Activated T-helper 1 cell treated with anti-CD3 and anti-CD28 coated beads, Interleukin-2, amount 50 U/mL, for 16 hours (primary cell): ENCODE measurements at places on chromosomes 4 and X.

DNA sequence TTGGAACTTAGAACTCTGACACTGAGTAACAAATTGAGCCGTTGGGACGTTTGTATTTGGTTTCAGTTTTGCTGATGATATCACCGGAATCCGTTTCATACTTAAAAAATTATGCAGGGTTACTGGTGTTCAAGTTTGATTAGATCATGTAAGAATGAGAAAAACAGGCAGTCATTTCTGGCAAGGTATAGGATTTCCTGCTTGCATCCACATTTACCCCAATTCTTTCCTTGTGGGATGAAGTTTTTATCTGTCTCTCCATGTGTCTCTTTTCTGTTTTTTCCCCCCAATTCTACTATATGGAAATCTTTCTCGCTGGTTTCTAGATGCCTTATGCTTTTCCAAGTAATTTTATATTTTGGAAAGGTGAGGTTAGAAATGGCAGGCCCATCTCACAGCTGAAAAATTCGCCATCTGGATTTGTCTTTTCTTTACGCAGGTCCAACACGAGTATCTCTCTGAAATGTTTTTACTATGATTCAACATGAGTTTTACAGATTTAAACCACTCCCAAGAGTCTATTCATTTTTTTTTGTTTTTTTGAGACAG, 197.9 kb downstream of the SHOX start:
- DNase-seq: no peak

GRCh38 chr4:120720354-120720934, 202.1 kb downstream of the PRDM5 start:
- DNase-seq: no peak

GRCh38 chrX:149129767-149130166, 375.3 kb downstream of the IDS start:
- no peak for DNase-seq

DNA sequence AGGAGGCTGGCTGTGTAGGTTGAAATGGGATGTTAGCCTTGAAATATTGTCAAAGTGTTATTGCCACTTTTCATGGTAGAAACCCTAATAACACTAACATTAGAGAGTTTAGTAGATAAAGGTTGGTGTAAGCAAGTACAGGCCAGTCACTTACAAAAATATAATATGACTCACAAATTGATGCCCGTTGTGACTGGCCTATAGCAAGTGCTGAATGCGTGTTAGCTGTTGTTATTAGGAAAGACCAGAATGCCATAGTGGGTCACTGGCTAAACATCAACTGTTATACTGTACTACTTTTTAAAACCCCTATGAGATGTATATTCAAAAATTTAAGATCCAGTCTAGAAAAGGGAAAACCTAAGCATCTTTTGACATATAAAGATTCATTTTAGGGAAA, 20.4 kb upstream of the GDPD2 start:
- DNase-seq: no peak

DNA sequence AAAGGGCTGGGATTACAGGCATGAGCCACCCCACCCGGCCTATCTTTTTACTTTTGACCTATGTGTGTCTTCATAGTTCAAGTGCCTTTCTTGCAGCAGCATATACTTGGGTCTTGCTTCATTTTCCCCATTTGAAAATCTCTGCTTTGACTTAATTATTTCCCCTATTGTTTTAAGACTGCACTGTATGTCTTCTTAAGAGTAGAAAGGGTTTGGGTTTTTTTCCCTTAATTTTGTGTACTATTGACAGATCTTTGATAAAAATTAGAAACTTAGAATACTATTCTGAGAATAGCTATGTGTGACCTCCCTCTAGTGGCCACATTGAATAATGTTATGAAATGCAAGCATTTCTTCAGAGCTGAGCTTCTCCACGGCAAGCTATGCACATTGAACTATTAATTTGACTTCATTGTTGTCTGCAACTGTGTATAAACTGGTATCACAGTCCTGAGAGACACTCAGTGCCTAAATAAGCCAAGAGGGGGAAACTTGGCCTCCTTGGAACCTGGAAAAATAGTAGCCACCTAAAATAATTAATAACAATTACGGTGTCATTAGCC, 8.7 kb upstream of the SLC25A4 start:
- no peak for DNase-seq

DNA sequence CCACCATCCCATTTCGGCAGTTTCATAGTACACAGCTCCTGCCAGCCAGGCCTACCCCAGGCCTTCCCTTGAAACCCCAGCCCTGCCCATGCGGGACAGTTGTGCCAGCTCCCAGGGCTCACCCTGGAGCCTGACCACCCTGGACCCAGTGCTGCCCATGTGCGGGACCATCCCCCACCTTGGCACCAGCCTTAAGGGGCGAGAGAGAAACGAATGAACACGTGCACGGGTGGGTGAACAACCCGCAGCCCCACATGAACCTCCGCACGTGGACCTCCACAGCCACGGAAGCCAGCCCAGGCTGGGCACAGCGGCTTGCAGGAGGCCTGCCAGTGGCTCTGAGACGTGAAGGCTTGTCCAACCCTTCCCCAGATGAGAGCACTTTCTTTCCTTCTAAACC, 76.0 kb upstream of the MXD4 start:
- no peak for DNase-seq

GRCh38 chrX:123876177-123876576, 16.3 kb downstream of the XIAP start:
- DNase-seq: no peak

DNA sequence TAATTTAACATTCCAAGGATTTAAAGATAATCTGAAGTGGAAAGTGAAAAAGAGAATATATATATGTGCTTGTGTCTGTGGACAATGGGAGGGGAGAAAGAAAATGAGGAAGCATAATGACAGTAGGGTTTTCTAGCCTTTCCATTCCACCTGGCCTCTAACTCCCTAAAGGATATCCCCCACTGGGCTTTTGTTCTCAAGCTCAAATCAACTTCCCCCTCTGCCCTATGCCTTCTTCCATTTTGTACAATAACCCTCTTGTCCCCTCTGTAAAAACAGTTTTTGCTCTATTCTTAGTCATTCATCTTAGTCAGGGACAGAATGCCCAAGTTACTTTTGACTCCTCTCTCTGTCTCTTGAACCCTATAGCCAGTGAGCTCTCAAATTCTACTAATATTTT, 23.6 kb downstream of the ANTXR2 start:
- DNase-seq: no peak

- no peak for DNase-seq
Measured at GRCh38 chr4:55029821-55030503, 95.4 kb downstream of the KDR start.

DNA sequence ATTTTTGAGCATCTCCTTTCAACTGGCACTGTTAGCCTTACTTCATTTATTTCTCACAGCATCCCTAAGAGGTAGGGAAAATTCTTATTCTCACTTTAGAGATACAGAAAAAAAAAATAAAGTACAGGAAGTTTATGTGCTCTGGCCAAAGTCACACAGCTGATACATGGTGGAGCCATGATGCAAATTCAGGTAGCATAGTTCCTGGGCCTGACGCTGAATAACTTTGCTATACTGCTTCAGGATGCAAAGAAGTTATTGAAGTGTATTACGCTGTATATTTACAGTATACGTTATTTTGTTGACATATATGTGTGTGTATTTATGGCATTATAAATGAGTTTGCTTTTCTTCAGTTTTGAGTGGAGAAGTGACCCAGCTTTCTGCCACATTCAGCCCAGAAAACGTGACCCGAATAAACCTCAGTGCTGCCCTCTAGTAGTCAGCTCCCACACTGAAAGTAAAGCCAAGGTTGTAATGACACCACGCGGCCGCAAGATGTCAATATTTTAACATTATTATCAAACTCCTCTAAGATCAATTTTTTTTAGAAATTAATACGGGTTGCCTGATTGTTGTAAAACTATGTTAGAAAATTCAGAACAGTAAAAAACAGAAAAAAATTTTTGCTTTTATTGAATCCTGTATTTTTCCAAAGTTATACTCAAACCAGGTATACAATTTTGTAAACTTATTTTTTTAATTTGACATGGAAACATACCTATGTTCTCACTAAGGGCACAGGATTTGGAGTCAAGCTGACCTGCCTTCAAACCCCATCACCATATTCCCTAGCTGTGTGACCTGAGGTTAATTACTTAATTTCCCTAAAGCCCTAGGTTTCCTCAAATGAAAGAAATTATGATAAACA, 3.8 kb upstream of the GUCY2F start:
- DNase-seq: no peak

- DNase-seq: no peak
Measured at GRCh38 chrX:151723156-151723760, 7.4 kb downstream of the FATE1 start.

DNA sequence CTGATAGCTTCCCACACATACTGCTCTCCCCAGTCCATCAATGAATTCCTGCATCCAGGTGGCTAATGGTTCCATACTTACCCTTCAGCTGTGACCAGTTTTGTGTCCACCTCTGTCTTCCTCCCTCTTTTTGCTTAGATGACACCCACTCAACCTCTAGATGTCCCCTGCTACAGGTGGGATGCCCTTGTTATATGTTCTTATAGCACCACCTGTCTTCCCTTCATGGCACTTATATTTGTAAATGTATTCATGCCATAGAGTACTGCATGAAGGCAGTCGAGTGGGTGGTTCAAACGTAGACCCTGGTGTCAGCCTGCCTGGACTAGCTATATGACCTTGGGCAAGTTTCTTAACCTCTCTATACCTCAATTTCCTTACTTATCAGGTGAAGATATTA, 6.5 kb upstream of the USP46 start:
- no peak for DNase-seq
